Stimulated activated CD4-positive, alpha-beta T cell treated with anti-CD3 and anti-CD28 coated beads, TNF-alpha, amount 100 ng/mL, for 24 hours (primary cell): ENCODE measurements at places on chromosomes 1 and 21.

DNA sequence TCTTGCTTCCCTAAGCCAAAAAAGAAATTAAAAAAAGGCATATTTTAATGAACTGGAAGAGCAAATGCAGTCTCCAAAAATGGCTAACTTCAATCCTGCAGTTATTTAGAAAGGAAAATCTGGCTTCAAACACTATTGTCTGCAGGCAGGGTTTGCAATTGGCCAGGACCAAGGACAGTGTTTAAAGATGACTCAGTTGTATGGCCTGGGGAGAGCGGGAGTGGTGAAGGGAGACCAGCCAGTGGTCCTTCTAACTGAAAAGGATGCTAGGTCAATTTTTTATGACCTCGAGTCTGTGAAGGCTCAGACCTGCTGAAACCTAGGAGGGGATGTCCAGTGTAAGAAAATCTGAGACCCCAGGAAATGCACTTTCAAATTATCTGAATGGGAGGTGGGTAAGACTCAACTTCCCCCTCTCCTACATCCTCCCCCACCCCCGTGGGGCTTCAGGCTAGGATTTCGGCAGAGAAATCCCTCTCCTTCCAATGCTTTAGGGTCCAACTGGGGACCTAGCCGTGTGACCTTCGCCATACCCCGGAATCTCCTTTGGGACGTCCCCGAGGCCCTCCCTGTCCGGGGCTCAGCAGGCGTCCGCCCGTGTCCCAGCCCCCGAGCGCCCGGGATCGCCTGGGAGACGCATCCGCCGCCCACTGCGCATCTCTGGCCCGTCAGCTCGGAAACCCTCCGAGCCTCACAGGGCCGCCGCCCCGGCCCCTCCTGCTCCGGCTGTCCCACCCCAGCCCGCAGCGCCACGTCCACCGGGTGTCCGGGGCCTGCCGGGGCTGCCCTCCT is 602 bp upstream of the RIMKLA start:
- DNase-seq = no peak

DNA sequence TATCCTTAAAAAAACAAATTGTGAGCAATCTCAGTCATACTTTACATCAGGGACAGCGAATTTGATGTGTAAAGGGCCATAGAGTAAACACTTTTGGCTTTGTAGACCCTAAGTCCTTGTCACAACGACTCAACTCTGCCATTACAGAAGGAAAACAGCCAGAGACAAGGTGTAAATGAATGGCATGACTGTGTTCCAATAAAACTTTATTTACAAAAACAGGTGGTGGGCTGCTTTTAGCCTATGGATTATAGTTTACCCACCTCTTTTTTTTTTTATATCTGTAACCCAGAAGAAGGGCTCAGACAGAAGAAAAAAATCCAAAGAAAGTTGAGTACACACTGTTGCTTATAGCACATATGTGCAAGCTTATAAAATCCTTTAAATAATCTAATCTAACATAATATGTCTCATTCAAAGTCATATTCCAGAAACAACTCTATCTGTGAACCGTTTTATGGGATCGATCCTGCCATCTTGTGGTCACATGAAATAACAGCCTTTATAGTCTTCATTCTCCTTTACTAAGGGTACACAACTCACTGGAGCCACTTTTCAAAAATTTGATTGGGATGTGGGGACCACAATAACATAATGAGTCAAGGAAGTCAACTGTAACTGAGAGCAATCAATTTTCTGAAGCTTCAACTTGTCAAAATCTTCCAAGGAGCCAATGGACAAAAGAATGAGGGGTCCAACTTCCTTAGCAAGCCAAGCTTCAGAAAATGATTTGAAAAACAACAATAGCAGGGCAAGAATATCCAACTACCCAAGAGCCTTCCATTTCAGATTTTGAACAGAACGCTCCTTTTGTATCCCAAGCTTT is 142.2 kb upstream of the KRTAP19-8 start:
- no peak for DNase-seq

GRCh38 chr1:21264898-21265297 is 25.4 kb downstream of the ECE1 start:
- DNase-seq = no peak

DNA sequence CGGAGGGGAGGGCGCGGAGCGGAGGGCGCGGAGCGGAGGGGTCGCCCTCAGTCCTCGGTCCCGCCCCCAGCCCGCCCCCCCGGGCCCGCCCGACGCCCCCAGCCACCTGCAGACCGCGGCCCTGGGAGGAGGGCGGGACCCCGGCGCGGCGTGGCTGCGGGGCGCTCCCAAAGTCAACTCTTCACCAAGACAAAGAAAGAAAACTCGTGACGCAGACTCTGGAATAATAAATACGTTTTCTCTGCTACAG is 1.2 kb downstream of the HES4 start:
- DNase-seq = no peak

DNA sequence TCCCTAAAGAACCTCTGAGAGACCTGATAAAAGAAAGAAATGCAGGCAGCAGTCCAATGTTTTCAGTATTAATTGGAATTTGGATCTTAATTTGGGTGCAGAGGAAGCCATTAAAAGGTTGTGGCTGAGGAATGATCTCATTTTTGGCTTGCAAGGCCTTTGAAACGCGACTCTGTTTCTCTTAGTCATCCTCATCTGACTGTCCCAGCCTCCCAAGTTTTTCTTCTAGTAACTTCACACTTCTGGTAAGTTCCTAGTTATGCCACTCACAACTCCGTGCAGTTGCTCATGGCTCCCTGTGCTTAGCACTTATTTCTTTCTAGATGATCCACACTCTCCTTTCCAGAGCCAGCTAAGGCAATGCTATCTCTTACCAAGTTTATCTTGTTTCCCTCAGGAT is 147.4 kb upstream of the USP24 start:
- no peak for DNase-seq

- no peak for DNase-seq
These were observed 69.3 kb downstream of the RERE start for GRCh38 chr1:8747879-8748825.

- DNase-seq = no peak
These were observed 609.6 kb downstream of the BRINP3 start for GRCh38 chr1:189868021-189868420.

DNA sequence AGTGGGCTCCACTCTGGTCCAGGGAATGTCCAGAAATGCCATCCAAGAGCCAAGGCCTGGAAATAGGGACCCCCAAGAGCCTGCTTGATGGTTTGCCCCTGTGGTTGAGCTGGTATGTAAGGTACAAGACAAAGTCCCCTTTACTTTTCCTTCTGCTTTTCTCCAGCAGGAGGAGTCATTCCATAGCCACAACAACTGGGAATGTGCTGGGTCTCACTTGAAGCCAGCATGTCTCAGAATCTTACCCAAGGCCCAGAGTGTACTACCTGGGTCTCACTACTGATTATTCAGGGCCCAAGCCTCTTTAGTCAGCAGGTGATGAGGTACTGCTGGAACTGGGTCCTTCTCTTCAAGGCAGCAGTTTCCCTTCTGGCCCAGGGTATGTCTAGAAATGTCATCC is 62.1 kb upstream of the CD55 start:
- no peak for DNase-seq

DNA sequence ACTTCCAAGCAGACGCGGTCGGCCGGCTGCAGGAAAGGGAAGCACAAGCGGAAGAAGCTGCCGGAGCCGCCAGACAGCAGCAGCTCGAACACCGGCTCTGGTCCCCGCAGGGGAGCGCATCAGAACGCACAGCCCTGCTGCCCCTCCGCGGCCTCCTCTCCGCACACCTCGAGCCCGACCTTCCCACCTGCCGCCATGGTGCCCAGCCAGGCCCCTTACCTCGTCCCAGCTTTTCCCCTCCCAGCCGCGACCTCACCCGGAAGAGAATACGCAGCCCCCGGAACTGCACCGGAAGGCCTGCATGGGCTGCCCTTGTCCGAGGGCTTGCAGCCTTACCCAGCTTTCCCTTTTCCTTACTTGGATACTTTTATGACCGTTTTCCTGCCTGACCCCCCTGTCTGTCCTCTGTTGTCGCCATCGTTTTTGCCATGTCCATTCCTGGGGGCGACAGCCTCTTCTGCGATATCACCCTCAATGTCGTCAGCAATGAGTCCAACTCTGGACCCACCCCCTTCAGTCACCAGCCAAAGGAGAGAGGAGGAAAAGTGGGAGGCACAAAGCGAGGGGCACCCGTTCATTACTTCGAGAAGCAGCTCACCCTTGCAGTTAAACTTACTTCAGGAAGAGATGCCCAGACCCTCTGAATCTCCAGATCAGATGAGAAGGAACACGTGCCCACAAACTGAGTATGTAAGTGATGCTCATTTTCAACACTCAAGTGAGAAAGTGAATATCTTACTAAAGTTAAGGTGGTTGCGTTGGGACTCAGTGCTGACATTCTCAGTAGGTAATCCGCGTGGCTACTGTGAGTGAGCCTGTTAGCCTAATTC is 25.5 kb downstream of the UTS2 start:
- DNase-seq = peak; percentile 15

DNA sequence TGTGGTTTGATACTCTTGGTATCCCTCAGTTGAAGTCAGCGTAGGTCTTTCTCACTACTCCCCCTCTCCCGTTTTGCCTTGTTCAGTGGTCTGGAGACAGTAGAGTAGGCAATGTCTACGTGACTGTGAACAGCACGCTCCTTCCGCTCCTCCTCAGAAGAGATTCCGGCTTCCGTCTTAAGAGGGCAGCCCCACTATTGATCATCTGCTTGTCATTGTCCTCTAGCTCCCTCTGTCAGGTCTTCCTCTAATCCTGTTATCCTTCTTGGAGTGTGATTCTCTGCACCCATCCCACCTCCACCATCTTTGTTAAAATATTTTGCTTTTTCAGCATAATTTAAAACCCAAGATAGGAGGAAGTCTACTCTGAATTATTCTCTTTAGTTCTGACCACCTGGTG is 129.9 kb upstream of the KCNK2 start:
- no peak for DNase-seq

DNA sequence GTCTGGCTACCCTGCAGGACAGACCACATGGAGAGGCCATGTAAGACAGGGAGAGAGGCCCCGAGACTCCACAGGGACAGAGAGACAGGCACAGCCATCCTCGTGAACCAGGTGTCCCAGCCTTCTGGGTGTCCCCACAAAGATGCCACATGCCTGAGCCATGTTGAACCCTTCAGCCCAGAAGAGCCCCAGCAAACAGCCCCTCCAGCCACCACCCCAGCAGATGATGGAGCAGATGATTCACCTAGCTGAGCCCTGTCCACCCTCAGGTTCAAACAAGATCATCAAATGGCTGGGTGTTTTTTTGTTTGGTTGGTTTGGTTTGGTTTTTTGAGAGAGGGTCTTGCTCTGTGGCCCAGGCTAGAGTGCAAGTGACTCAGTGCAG is 78.7 kb downstream of the DHRS3 start:
- no peak for DNase-seq

- DNase-seq = no peak
These were observed 82.2 kb upstream of the ACTRT2 start for GRCh38 chr1:2939041-2939552.

- DNase-seq = no peak
These were observed 3.0 kb downstream of the VASH2 start for GRCh38 chr1:212953321-212953720.

- DNase-seq = no peak
These were observed 14.4 kb downstream of the MYOC start for GRCh38 chr1:171637928-171638576.

- no peak for DNase-seq
These were observed 354.6 kb downstream of the MATN1 start for GRCh38 chr1:30368651-30369240.

DNA sequence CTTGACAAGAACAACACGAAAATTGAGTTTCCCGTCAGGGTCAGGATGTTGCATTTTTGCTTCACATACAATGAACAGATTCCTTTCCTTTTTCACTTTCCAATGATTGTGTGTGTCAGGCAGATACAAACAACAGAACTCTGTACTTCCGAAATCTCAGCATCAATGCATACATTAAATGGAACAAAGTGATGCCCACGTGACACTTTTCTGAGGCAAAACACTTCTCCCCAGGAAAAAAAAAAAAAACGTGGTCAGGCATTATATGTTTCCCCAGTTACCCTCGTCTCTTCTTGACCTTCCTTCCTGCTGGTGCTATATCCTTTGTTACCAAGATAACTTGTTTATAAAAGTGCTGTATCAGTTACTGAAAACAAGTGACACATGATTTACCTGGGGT is 181.8 kb downstream of the ZNF281 start:
- no peak for DNase-seq

GRCh38 chr1:17314491-17314971 is 6.5 kb downstream of the PADI4 start:
- no peak for DNase-seq

DNA sequence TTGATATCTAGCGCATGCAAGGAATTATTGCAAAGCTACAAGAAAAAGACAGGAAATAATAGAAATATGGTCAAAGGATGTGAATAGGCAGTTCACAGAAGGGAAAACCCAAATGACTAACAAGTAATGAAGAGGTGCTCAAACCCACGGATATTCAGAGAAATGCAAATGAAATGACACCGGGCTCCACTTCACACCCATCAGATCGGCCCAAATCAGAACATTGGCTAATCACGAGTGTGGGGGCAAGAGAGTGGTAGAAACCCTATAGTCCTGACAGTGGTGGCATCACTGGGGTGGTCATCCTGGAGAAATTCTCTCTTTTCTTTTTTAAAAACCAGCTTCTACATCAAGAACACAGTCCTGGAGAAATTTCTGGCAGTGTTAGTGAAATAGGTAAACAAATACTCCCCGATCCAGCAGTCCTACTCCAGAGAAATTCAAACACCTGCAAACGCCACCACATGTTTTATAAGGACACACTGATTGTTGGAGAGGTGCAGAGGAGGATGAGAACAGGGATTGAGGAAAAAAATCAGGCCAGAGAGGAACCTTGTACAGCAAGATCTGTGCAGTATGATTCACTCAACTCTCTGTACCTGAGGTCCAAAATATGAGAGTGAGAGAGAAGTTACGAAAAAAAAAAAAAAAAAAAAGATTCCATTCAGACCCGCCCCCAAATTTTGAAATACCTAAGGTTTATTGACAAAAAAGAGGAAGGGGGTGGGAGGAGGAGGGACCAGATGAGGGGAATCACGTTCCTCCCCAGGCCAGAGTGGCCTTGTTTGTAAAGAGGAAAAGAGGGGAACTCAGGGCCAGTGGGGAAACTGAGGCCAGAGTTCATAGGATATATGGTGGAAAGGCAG is 9.2 kb upstream of the TNFRSF1B start:
- DNase-seq = no peak

GRCh38 chr1:209920844-209921243 is 17.2 kb upstream of the SYT14 start:
- no peak for DNase-seq

DNA sequence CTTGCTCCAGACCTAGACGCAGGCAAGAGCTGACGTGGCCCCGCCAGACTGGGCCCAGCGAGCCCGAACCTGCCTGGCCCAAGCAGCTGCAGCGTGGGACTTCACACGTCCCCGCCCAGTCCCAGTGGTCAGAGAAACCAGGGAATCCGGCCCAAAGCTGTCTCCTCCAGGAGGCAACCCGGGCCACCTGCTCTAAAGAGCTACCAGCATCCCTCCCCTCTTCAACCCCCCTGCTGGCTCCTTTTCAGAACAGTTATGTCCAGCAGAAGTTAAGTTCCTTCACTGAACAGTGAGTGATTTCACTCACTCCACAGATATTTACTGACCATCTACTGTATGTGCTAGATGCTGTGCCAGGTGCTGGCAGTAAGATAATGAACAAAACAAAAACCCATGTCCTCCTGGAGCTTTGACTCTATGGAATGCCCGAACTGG is 2.1 kb upstream of the EFNA1 start:
- DNase-seq = no peak

- no peak for DNase-seq
These were observed 87.0 kb upstream of the C1orf21 start for GRCh38 chr1:184299796-184300195.
